ENCODE measurements at places on chromosomes 3 and 15.

DNA sequence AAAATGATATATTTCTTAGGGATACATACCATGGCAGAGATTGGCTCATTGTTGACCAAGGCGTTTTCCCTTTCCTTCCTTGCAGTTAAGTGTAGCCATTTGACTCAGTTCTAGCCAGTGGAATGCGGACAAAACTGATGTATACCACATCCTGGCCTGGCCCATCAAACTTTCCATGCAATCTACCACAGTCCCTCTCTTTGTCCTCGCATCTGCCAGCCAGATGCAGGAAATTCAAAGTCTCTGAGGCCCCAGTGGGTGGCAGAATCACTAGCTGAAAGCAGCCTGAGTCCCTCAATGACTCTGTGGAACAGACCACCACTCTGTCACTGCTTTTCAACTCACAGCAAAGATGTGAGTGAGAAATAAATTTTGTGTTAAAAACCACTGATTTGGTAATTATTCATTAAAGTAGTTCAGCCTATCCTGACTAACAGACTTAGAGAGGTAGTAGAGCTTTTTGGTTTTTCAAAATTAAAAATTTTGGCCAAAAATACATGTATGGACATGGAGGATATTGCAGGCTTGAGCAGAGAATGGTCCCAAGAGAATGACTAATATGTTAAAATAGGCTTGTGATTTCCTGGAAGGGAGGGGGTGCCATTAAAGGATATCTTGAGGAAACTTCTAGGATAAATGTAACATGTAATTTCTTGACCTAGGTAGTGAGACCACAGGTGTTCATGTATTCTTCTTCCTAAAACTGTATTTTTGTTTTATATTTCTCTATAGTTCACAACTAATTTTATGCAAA lies 10.9 kb downstream of the LRRFIP2 start:
- DNase-seq = no peak

GRCh38 chr15:101652786-101653430 lies 727 bp upstream of the TM2D3 start:
- DNase-seq = no peak

DNA sequence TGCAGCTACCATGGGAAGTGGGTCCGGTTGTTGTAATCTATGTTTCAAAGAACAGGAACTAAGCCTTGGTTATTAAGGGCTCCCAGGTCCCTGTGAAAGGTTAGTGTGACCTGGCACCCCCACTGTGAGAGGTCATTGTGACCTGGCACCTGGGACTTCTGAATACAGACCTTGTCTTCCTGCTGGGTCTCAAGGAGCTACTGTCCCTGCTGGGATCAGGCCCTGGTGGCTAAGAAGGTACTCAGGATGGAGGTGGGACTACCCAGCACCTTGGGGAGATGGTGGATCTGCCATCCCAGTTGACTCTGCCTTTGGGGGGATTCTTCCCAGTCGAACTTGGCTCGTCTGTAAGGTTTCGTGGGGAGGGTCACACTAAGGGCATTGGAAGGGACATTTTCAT lies 10.3 kb upstream of the SLCO2A1 start:
- no peak for DNase-seq

DNA sequence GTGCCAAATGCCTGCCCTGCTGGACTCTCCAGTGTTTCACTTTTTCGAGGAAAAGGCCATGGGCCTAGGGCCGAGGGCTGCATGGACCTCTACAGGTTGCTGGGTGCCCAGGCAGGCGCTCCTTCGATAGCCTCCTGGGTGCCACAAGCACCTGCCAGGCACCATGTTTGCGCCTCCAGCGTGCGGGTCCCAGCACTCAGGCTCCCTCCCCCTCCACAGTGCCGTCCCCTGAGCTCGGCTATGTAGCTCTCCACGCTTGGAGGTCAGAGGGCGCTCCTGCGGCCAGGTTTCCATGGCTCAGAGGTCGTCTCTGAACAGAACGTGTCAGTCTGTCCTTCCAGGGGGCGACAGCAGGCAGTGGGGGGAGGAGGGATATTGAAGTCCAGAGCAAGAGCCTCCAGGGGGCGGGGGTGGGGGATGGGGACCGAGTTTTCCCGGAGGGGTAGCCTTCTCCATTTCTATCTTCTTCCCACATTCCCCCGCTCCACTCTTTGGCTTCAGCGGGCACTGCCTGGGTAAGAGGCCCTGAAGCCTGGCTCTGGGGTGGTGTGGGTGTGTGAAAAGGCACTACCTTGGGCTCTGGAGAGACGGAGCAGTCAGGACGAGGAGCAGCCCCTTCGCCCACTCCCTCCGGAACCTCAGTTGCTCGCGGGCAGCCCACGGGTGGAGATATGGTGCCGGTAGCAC lies 3.6 kb downstream of the ONECUT1 start:
- no peak for DNase-seq

DNA sequence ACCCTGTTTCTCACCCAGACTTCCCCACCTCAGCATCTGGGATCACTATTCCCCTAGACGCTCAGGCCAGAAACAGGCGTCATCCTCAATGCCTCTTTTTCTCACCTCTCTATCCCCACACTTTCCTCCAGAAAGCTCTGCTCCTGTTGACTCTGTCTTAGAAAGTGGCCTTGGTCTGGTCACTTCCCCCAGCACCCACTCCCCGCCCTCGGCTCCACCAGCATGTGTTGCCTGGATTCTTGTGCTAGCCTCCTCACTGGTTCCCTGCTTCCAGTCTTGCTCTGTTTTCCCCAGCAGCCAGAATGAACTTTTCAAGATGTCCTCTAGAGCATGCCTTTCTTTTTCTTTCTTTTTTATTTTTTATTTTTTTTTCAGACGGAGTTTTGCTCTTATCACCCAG lies 39.7 kb upstream of the ESYT3 start:
- no peak for DNase-seq

DNA sequence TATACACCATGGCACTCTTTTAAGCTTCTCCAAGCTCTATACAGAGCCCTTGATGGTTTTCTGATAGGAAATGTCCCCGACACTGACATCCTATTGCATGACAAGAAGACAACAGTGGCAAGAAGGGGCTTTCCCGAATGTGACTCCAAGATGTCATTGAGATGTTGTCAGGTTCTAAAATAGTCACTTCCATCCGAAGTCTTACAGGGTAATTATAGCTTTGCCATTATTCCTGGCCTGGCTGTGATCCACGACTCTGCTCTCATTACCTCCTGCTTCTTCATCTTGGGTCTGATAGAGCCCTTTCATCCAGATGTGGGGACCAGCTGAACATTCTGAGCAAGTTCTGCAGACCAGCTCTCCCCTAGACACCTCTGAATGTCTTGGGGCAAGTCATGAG lies 40.6 kb upstream of the ADAMTS9 start:
- no peak for DNase-seq

GRCh38 chr3:100525753-100526612 lies 33.6 kb downstream of the TMEM45A start:
- no peak for DNase-seq

DNA sequence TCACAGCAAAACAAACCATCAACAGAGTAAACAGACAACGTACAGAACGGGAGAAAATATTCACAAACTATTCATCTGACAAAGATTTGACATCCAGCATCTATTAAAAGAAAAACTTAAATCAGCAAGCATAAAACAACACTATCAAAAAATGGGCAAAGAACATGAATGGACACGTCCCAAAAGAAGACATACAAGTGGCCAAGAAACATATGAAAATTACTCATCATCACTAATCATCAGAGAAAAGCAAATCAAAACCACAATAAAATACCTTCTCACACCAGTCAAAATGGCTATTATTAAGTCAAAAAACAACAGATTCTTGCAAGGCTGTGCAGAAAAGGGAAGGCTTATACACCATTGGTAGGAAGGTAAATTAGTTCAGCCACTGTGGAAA lies 13.7 kb upstream of the SERPINI2 start:
- DNase-seq = no peak

DNA sequence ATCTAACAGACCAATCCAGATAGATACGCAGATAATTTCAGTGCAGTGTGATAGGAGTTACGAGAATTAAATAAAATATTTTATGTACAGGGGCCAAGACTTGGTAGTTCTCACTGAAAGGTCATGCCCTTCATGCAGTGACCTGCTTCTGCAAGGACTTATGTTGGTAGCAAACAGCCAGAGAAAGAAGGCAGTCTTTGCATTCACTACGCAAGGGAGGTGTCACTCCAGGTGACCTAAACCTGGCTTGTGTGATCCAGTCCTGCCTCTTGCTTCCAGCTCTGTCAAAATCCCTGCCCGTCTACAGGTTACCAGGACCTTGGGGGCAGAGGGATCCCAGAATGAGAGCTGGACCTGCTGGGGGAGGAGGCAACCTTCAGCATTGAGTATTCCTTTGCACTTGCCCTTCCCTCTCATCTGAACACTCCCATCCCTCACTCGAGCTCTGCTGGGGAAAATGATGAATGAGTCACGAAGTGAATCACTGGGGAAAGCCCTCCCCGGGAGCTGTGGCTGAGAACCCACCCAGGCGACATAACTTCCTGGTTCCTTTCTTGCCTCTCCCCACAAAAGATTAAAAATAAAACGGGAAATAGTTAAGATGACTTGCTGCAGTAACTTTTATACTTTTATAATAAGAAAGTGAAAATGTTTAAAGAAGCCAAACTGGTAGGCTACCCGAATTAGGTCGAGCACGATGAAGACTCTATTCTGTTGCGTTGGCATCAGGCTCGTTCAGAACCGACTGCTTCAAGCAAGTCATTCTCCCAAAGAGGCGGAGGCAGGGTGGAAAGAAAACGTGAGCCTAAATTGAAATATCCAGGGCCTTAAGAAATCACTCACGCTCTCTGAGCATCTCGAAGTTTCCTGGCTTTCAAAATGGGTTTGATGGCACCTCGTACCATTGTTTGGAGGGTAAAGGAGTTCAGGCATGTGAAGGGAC lies 216.1 kb downstream of the SLCO3A1 start:
- DNase-seq = no peak
